ENCODE measurements at places on chromosomes 13 and 19.

DNA sequence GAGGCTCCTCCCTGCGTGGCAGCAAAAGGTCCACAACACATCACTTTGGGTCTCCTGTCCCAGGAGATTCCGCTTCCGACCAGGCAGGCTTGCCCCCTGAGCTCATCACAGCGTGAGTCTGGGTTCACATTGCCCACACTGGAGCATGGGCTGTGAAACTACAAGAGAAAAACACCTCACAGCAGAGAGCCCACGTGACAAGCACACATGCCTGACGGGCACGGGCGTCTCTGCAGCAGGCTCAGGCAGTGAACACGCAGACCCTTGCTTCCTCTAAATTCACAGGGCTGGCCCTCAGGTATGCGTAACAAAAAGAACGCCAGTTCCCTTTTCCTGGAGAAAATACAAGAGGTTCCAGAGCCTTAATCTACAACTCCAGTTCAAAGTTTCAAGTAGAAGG lies 41.9 kb downstream of the RASA3 start:
- no peak for DNase-seq

- DNase-seq = no peak
Observed at GRCh38 chr13:29279356-29280254, 315.9 kb downstream of the SLC7A1 start.

DNA sequence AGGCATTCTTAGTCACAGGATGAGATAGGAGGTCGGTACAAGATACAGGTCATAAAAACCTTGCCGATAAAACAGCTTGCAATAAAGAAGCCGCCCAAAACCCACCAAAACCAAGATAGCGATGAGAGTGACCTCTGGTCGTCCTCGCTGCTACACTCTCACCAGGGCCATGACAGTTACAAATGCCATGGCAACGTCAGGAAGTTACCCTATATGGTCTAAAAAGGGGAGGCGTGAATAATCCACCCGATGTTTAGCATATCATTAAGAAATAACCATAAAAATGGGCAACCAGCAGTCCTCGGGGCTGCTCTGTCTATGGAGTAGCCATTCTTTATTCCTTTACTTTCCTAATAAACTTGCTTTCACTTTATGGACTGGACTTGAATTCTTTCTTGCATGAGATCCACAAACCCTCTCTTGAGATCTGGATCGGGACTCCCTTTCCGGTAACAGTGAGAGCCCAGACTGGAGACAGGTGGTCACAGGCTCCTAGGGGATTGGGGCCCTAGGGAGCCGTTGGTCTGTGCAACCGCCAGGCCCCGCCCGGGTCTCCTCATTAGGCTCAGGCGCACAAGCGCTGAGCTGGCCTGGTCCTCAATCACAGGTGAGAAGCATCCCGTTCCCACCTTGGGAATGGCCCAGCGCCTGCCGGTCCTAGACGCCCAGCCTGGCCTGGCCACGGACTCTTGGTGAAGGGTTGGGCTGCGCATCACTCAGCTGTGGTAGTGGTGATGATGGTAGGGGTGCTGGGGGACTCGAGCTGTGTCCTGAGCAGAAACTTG lies 10.9 kb upstream of the ZNF544 start:
- no peak for DNase-seq

GRCh38 chr13:58051807-58052375 lies 420.3 kb downstream of the PCDH17 start:
- no peak for DNase-seq

- DNase-seq = no peak
Observed at GRCh38 chr19:10228920-10229319, 2.2 kb downstream of the S1PR2 start.

DNA sequence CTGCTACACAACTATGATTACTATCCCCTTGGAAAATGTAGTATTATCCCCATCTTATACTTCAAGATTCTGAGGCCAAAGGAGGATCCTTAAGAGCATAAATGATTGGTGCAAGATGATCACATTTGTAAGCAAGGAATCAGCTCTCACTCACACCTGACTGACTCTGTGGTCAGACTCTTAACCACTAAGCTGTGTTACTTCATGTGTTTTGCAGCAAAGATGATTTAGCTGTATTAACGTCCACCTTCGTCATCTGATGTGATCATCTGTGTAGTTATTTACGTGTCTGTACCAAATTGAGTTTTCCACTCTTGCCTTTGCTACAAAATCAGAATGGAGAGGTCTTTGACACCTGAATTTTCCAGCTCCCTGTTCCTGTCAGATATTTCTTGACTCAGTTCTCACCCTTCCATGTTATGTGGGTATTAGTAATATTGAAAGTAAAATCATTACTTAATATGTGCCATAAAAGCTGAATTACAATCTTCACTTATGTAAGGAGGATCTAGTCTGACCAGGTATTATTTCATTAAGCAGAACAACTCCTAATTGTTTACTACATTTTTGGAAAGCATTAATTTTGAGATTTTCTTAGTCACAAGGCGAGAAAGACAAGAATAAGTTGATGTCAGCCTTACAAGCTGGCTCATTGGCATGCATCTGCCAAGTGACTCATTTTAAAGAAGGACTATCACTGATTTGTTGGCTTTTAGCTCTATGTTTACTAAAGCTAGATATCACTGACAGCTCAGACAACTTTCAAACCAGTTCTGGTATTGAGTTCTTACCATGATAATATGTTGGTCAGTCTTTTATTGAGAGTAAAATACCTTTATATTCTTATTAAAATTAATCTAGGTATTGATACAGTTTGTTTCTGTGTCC lies 1279.8 kb upstream of the PCDH9 start:
- no peak for DNase-seq

- no peak for DNase-seq
Observed at GRCh38 chr13:59495299-59495698, 668.4 kb downstream of the DIAPH3 start.

- no peak for DNase-seq
Observed at GRCh38 chr13:20270163-20270865, 38.2 kb upstream of the GJB6 start.

DNA sequence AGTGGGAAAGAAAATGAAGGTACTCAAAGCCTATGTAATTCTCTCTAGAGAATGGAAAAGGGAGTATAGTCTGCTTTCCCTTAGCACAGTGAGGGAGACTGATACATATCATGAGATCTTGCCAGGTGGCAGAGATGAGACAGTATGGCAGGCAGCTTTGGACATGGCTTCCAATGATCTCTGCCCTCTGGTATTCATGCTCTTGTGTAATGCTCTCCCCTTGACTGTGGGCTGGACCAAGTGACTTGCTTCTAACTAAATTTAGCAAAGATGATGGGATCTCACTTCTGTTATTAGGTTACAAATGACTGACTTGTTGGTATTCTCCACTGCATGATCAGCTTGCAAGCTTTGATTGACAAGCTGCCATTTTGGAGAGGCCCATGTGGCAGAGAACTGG lies 10.2 kb downstream of the ZNF132 start:
- no peak for DNase-seq

DNA sequence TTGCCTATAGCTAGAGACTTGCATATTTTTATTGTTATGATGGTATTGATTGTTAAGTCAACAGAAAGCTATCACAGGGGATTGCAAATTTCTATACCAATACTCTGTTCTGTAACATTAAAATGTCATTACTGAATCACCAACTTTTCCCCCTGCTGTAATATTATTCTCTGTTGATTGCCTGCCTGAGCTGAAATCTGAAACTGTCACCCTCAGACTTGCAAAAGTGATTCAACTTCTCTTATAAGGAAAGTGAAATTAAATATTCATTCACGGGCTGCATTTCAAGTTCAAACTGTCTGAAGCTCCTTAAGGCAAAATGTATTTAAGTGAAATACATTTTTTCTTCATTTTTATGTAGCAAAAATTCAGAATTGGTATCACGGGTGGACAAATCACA lies 723.2 kb downstream of the PCDH9 start:
- DNase-seq = no peak

DNA sequence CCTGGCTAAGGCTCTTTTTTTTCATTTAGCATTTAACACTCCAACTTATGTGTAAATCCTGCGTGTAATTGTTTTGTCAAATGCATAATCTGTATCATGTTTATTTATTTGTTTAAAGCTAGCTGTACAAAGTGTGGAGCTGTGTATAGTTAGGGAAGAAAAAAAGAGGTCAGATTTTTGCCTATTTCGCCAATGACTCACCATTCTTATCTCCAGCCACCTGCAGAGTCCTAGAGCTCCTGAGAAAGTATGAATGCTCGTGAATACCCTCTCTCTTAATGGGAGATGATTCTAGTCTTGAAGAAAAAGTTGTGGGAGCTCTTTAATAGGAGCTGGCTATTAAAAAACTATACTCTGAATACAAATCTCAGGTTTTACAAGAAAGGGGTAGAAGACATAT lies 778.8 kb upstream of the SLITRK5 start:
- DNase-seq = no peak

DNA sequence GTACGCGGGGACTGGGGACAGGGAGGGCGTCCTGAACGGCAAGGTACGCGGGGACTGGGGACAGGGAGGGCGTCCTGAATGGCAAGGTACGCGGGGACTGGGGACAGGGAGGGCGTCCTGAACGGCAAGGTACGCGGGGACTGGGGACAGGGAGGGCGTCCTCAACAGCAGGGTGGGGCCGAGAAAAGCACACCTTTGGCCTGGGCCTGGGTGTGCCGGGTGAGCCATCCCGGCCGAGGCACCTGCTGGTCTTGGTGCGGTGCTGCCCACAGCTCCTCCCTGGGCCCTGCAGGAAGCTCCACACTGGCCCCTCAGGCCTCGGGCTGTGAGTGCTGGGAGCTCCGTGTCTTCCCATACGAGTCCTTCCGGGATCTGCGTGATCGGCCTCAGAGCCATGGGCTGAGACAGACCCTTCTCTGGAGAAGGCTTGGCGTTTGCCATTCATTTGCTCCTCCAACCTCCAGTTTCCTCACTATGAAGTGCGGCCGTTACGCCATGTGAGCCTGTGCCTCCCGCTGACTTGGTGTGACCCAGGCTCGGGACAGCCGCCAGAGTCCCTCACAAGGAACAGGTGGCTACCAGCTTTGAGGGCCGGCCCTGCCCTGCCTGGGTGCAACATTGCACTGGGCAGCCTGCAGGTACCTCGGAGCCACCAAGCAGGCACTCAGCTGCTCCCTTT lies 7.8 kb upstream of the ZNF554 start:
- no peak for DNase-seq

- DNase-seq = no peak
Observed at GRCh38 chr13:56528040-56528790, 612.5 kb upstream of the PRR20A start.

DNA sequence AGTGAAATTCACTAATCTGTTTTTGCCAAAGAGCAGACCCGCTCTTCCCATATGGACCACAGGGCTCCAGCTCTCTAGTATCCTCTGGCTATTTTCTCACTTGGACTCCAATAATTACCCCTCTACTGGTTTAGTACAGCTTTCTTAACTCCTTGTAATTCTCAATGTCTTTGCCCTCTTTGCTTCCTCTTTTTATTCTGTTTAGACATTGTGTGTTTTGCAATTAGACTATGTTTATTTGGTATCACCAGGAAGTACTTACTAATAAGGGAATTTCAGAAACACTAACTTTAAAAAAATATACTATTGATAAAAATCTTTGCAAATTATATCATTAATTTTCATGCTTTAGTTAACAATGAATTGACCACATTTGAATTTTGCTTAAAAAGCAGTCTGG lies 111.6 kb upstream of the OBI1 start:
- no peak for DNase-seq

DNA sequence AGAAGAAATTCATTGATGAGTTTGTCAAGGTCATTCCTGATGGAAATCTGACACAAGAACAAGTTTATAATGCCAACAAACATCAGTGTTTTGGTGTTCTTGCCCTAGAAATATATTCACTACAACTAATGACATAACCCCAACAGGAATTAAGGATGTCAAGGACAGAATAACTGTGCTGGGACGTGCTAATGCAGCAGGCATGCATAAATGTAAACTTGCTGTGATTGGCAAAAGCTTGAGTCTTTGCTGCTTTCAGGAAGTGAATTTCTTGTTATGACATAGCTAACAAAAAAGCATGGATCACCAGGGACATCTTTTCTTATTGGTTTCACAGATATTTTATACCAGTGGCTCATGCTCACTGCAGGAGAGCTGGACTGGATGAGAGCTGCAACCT lies 144.6 kb downstream of the KCTD12 start:
- no peak for DNase-seq

DNA sequence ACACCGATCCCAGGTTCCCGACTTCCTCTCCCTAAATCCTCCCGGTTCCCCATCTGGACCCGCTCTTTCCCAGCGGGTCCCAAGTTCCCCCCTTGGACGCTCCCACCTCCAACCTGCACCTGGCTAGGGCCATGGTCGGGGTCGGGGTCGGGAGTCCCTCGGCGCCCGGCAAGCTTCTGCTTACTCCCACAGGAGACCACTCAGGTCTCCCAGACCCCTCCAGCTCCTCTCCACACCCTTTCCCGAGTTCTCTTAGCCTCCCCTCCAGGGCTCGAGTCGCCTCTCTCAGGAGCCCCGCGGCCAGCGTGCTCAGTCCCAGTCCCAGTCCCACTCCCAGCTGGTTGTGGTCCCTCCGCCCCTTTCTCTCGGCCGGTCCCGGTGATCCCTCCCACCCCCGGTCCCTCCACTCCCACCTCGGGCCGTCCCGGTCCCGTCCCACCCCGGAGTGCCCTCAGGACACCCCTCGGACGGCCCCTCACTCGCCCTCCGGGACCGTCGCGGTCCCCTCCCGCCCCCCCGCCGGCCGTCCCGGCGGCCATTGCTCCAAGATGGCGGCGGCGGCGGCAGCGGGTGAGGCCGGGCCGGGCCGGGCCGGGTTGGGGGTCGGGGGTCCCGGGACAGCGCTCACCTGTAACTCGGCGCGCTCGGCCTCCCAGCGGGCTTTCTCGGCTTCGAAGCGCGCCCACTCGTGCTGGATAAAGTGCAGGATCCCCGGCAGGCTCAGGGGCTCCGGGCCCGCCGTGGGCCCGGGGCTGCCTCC lies at the start of gene FKRP:
Gene FKRP, plus strand, starts transcription at position 537 of the 760 bp plus-strand sequence. CDS start 9,394 bp downstream, outside the sequence.
- peak; percentile 37 for DNase-seq

DNA sequence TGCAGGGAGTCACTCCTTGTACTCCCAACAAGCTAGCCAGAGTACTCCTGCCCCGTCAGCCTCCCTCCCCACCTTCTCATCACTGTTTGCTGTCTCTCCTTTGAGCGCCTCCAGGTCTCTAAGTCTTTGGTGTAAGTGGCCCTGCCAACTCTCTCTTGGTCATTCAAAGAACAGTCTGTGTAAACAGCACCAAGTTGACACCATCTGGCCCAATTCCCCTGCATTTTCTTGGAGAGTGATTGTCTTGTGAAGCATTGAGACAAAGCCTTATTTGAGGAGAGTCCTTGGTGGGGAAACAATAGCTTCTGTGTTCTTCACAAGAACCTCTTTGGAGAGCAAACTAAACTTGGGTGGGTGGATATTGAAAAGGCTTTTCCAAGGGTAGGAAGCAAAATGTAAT lies 114.6 kb upstream of the RNF113B start:
- DNase-seq = no peak
